PC-3 (cell line): ENCODE measurements at places on chromosomes 12 and 14. TPM values are rescaled to one million over a fixed set of nuclear protein-coding genes. Genes with fewer than 3 reads are reported as not detected.

DNA sequence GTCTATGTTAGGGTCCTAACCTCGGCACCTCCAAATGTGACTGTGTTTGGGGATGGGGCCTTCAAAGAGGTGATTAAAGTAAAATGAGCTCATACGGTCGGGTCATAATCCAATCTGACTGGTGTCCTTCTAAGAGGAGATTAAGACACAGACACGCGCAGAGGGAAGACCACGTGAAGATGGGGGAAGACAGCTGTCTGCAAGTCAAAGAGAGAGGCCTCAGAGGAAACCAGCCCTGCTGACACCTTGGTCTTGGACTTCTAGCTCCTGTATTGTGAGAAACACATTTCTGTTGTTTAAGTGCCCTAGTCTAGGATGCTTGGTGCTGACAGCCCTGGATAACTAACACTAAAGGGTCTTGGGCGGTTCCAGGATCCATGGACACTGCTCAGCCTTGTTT, 109.6 kb downstream of the DICER1 start:
- DNase-seq: no peak

DNA sequence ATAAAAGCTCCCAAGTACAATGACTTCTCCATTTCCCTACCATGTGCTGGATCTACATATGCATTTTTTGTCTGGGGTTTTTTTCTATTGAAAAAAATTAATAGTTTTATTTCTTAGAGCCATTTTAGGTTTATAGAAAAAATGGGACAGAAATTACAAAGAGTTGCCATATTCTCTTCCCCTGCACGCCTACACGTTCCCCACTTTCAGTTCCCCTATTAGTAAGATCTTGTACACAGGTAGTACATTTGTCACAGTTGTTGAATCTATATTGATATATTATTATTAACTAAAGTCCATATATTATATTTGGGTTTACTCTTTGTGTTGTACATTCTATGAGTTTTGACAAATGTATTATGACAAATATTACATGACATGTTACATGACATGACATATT, 35.7 kb downstream of the SIX6 start:
- no peak for DNase-seq

- DNase-seq: no peak
Measured at GRCh38 chr12:45458238-45458637, 242.3 kb downstream of the ANO6 start.

GRCh38 chr12:39127401-39127800, 222.0 kb upstream of the CPNE8 start:
- peak; percentile 91 for DNase-seq

GRCh38 chr14:105271224-105271890, 23.0 kb downstream of the BTBD6 start:
- DNase-seq: no peak

DNA sequence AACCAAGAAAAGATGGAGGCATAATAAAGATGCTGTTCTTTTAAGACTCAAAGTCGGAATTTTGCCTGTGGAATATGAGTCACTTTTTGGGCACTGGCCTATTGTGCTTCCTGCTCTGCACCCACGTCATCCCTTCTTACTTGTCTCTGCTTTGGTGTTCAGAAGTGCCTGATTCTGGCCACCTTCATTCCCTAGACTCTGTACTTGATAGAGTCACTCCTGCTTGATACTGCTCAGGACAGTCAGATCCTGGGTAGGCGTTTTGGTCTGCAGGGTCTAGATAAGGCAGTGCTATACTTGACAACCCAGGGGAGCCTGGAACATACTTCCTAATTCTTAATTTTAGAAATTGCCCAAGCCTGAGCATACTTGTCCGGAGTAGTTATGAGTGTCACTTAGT, 1.9 kb downstream of the LRRK2 start:
- peak; percentile 57 for DNase-seq

DNA sequence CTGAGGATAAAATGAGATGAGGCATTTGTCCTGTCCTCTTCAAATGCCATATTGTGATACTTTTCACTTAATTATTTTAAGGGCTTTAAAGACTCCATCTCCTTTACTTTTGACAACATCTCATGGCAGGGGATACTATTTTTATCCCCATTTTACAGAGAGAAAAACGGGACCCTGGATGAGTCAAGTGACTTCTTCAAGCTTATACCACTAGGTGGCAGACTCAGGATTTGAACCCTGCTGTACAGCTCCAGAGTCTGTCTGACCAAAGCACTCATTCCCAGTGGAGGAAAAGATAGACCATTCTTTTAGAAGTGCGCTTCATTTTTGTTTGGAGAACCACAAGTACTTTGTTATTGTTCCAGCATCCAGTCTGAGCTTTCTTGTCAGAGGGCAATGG, 1.7 kb upstream of the SMOC1 start:
- no peak for DNase-seq

DNA sequence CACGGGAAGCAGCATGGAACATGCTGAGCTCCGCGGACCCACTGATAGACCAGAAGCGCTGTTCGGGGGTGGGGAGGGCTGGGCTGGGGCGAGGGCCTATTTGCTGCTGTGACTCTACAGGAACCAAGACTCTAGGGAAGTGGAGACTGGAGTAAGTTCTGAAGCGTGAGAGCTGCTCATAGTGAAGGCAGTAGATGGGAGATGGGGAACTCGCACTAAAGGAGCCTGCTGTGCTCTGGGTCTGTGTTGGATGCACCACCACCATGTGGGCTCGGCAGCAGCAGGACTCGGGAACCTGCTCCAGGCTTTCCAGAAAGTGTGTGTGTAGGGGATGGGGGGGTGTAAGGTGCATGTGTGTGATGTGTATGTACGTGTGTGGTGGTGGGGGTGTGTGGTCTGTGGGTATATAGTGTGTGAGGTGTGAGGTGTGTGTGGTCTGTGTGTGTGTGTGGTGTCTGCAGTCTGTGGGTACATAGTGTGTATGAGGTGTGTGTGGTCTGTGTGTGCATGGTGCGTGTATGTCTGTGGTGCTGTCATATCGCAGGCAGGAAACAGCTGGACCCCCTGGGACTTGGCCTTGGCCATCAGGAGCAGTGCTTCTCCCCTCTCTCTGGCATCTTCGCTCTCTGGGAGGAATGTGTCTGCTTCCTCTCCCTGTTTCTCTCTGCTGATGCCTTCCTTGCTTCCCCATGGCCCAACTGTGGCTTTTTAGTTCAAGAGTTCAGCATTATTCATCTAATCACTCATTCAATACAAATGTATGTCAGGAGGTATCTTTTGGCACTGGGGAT, 378.9 kb downstream of the FUT8 start:
- peak; percentile 62 for DNase-seq

- no peak for DNase-seq
Measured at GRCh38 chr12:22628228-22628627, 3.3 kb downstream of the ETNK1 start.

DNA sequence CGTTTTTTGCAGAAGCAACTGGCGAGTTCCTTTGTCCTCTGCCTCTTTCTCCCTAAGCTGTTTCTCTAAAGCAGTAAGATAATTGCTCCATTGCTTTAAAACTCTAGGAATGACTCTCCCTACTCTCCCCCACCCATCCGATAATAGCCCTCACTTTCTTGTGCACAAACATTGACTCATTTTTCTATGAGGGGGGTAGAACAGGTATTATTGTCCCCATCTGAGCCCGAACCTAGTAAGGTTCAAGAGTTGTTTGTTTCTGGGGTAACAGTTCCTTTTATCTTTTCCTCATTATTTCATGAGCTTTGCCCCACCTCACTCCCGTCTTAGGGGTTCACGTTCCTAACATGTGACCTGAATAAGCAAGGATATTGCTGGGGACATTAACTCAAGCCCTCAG, 190.6 kb downstream of the EMP1 start:
- DNase-seq: peak; percentile 52

DNA sequence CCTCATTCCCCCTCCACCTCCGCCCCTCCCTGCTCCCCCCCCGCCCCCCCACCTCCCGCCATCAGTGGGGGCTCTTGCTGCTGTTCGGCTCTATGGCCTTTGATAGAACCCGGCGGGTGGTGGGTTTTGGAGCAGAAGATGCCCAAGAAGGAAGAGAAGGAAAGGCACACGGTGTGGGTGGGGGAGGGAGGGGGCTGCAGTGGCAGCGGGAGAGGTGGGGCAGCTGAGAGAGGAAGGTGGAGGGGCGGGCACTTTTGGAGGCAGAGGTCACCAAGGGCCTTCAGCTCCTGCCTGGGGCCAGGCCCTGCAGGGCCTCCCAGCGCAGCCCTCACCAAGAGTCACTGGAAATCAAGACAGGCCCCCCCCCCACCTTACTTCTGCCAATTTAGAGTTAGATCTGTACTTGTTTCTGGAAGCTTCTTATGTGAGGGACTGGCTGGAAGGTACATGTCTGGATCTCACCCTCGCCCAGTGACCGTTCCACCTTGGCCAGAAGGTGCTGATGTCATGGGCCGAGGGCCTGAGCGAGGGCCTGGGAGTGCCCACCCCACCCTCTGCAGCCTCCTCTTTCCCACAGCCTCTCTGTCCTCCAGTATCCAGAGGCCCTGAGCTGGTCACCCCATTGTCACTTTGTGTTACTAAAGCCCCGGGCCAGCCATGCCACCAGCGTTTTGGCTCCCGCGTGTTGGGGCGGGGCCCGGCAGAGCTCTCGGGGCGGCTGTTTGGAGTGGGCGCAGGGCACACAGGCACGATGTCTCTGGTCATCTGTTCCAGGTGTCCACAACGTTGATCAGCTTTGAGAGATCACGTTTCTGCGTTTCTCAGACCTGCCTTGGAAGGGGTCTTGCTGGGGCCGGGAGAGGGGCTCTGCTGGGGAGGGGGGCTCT, 153.9 kb downstream of the KIF26A start:
- no peak for DNase-seq

DNA sequence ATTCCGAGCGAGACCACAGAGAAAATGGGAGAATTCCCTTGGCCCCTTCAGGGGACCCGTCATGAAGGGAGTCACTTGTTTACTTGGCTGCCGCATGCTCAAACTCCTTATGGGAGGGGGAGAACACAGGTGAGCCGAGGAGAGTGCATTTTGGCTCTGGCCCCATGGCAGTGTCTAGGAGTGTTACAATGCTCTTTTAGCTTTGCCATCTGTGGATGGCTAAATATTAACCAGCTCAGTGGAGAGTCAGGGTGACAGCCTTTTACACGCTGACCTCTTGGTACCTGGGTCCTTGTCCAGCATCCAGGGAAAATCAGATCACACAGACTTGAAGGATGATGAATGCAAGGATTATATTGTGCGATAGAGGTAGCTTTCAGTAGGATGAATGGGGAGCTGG, 146.4 kb upstream of the ATXN7L3B start:
- no peak for DNase-seq

DNA sequence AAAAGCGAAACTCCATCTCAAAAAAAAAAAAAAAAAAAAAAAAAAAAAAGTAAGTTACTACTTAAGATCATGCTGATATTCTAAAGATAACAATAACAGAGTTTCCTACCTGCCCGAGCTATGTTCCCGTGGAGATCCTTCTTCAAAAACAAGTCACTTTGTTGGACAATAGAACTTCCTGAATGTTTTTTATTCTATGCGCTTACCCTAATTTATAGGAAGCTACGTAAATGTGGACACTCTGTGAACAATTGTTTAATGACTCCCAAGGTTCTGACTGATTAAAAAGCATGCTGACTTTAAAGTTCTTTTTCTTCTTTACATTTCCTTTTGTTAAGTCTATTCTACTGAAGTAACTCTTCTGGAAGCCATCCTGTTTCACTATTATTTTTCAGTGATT, 52.5 kb downstream of the FGD4 start:
- no peak for DNase-seq

- DNase-seq: peak; percentile 74
Measured at GRCh38 chr12:15220915-15221885, at the start of gene RERG. RERG (minus strand) TSS chr12:15221417; CDS start chr12:15217489, 3,928 bp downstream.

The CACNA2D4 gene
- not detected in 2 replicates for total RNA-seq

The P2RX2 gene
- not detected in 2 replicates for total RNA-seq

The FOS gene
- total RNA-seq: 99.2 and 103 TPM in 2 replicates

The HOMEZ gene
- 4.1 and 7.7 TPM in 2 replicates for total RNA-seq

The HIF1A gene
- 266 and 319 TPM in 2 replicates for total RNA-seq

The TSPAN9 gene
- total RNA-seq: 5.1 and 6.2 TPM in 2 replicates

The STAB2 gene
- total RNA-seq: not detected in 2 replicates
